ENCODE measurements at places on chromosomes 2 and 18.

GRCh38 chr2:60958800-60959199, 58.7 kb upstream of the PEX13 start:
- DNase-seq: no peak

DNA sequence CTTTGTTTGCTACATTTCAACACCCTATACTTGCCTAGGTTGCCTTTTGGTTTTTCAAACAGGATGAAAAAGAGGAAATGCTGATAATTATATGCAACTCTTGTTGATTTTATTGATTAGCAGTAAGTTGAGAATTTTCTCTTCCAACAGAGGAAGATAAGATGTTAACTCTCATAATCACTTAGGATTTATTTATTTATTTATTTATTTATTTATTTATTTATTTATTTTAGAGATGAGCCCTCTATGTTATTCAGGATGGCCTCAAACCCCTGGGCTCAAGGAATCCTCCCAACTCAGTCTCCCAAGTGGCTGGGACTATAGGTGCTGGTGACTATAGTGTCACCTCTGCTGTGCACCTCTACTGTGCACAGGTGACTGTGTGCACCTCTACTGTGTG, 111.4 kb upstream of the GLS start:
- DNase-seq: no peak

GRCh38 chr2:84537251-84537650, 21.0 kb downstream of the DNAH6 start:
- DNase-seq: no peak

- DNase-seq: no peak
These were observed 96.3 kb upstream of the DNMT3A start for GRCh38 chr2:25437881-25438662.

DNA sequence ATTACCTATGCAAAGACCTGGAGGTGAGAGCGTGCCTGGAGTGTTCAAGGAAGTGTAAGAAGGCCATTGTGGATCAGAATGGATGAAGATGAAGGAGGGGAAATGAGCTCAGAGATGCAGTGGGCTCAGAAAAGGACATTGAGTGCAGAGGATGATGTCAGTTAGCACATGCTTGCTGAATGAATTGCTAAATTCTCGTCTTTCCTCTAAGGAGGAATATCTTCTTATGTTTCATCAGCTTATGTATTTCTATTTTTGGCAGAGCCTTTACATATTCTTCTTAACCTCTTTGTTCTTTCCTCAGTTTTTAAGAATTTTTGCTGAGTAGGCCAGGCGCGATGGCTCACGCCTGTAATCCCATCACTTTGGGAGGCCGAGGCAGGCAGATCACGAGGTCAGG, 30.9 kb downstream of the FAM171B start:
- DNase-seq: no peak

DNA sequence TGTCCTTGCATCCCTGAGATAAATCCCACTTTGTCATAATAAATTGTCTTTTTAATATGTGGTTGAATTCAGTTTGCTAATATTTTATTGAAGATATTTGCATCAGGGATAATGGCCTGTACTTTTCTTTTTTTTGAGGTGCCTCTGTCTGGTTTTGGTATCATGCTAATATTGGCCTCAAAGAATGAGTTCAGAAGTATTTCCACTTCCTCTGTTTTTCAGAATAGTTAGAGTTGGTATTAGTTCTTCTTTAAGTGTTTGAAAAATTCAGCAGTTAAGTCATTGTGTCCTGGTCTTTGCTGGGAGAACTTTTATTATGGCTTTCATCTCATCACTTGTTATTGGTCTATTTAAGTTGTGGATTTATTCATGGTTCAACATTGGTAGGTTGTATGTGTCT, 464.1 kb upstream of the CRIM1 start:
- no peak for DNase-seq

DNA sequence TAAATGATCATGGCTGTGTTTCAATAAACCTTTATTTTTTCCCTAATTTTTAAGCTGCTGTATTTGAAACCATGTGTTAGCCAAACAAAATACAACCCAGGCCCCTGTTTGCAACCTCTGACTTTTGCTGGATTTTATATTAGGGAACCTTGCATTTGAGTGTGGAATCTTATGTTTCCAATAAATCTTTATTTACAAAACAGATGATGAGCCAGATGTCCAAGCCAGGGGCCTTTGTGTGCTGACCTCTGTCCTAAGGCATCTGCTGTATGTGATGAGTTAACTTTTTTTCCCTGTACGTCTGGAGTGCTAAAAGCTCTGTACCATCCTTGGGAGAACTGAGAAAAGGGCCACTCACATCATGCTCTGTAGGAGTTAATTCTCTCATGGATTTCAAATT, 162.9 kb downstream of the TRIB2 start:
- DNase-seq: no peak

GRCh38 chr2:139963863-139964355, 1183.7 kb upstream of the NXPH2 start:
- no peak for DNase-seq

Data from iPS DF 6.9 (cell line).